Progenitor cell of endocrine pancreas (in vitro differentiated cells): ENCODE measurements at places on chromosomes 3 and 15. TPM values are rescaled to one million over a fixed set of nuclear protein-coding genes. Genes with fewer than 3 reads are reported as not detected.

The EPHA3 gene
- 0.17 and 0.38 TPM in 2 replicates for total RNA-seq

DNA sequence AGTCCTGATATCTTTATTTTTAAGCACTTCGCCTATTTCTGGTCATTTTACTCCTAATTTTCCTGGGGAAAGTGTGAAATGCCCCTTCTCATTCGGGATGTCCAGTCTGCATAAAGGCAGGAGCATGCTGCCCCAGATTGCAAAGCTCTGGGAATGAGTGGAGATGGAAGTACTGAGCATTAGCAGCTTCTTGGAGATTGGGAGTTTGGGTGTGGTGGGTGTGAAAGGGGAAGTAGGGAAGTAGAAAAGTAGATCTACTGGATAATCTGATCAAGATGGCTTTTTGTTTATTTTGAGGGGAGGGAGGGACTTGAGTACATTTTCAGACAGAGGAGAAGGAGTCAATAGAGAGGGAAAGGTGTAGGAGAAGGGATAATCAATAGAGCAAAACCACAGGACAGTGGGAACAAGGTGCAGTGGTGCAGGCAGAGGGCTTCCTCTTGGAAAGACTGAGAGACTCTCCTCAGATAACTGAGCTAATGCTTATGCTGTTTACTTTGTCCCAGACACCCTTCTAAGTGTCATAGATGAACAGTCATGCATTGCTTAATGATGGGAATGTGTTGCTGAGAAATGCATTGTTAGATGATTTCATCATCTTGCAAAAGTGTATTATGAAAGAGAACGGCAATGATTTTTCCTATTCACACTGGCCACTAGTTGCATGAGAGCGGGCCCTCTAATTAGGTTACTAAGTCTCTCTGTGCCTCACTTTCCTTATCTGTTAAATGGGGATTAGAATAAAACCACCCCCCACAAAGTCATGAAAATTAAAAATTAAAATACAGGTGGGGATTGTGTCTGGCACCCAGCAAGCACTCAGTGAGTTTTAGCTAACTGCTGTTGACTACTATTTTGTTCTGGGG is 45.5 kb downstream of the PHLDB2 start:
- H3K4me1 ChIP-seq, result peaks cover 11% of the 10 kb centered on the region
- peaks cover 12% of the 10 kb centered on the region for H3K36me3 ChIP-seq
- H3K27ac ChIP-seq, result peak overlapping the region; percentile 57
- no peaks in the 10 kb centered on the region for H3K27me3 ChIP-seq

- no peak overlapping the region for H3K27ac ChIP-seq
- H3K4me3 ChIP-seq, result no peak overlapping the region
- no peaks in the 10 kb centered on the region for H3K27me3 ChIP-seq
- no peak for DNase-seq
Measured at GRCh38 chr3:131744765-131745164, 242.0 kb upstream of the MRPL3 start.

The STRA6 gene
- 17.9 and 34.7 TPM in 2 replicates for total RNA-seq

The IGSF10 gene
- 1.6 and 1.8 TPM in 2 replicates for total RNA-seq

DNA sequence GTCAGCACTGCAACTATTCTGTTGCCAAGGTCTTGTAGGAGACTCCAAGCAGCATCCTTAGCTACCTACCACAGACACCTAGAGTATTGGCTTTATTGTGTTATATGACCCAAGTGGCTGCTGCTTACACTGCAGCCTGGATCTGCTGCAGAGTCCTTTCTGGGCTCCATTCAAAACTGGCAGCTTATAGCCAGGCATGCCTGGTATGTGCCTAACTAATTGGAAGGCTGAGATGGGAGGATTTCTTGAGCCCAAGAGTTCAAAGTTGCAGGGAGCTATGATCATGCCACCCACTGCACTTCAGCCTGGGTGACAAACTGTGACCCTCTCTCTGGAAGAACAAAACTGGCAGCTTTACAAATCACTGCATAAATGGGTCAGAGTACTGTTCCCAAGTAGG is 8.6 kb downstream of the NDUFB4 start:
- H3K4me1 ChIP-seq, result peaks cover 9% of the 10 kb centered on the region
- peaks cover 12% of the 10 kb centered on the region for H3K36me3 ChIP-seq
- no peaks in the 10 kb centered on the region for H3K27me3 ChIP-seq
- H3K27ac ChIP-seq, result no peak overlapping the region

DNA sequence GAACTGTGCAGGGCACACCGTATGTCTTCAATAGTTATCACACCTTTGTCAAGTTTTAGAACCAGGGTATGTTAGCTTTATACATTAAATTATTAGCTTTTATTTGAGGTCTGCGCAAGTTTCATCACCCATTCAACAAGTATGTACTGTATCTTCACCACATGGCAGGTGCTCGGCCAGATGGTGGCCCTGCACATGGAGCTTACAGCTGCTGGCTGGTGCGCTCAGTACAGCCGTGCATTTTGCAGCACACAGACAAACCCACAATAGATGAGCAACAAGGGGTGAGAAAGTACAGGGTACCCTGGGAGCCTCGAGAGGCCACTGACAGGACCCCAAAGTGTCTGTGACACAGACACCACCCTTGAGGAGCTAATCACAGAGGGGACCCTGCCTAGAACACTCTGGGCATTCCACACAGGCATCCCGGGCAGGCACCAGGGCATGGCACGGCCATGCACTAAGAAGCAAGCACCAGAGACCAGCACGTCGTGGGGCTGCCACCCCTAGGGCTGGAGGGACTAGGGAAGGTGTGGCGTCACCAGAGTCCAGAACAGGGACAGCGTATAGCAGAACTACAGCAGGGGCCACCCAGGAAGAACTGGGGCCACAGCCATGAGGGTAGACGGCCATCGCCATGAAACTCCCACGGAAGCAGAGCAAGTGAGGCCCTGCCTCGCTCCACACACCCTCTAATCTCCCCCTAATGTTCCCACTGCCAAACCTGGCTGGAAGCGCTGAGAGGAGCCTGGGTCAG is 27.4 kb downstream of the ZXDC start:
- H3K36me3 ChIP-seq, result peaks cover 9% of the 10 kb centered on the region
- H3K4me1 ChIP-seq, result peaks cover 10% of the 10 kb centered on the region
- no peak overlapping the region for H3K27ac ChIP-seq
- no peaks in the 10 kb centered on the region for H3K27me3 ChIP-seq
- no peak overlapping the region for H3K4me3 ChIP-seq

DNA sequence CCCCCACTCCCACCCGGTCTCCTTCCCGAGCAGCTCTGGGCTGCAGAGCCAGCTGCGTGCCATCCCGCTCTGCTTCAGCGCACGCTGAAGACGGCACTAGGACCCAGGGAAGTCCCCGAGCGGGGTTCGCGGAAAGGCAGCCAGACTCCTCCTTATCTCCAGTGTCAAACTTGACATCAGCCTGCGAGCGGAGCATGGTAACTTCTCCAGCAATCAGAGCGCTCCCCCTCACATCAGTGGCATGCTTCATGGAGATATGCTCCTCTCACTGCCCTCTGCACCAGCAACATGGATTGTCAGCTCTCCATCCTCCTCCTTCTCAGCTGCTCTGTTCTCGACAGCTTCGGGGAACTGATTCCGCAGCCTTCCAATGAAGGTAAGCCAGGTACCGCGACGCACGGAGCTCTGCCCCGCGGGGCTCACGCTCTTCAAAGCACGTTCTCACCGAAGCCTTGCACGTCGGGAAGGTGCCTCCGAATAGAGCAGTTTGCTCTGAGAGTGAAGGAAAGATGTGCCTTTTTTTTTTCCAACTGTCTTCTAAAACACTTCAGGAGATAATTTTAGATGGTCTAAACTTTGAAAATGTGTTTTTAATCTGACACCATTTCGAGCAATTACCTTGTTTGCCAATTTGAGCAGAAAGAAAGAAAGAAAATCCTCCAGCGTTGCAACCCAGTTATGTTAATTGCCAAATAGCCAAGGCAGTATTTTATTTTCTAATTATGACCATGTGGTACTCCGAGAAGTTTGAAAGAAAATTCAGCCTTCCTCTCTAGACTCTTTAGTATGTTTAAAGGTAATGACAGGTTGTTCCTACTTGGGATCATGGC is at the start of gene EPHA3:
Gene EPHA3 (plus strand): TSS at position 161 of the 830 bp plus-strand sequence. CDS start 128 bp downstream, at position 289.
- H3K27me3 ChIP-seq, result peaks cover 9% of the 10 kb centered on the region
- peak within 1 kb of the TSS; percentile 70 for H3K4me3 ChIP-seq
- H3K27ac ChIP-seq, result no peak within 1 kb of the TSS
- peaks cover 10% of the 10 kb centered on the region for H3K4me1 ChIP-seq
- H3K36me3 ChIP-seq, result no peaks in the 10 kb centered on the region

DNA sequence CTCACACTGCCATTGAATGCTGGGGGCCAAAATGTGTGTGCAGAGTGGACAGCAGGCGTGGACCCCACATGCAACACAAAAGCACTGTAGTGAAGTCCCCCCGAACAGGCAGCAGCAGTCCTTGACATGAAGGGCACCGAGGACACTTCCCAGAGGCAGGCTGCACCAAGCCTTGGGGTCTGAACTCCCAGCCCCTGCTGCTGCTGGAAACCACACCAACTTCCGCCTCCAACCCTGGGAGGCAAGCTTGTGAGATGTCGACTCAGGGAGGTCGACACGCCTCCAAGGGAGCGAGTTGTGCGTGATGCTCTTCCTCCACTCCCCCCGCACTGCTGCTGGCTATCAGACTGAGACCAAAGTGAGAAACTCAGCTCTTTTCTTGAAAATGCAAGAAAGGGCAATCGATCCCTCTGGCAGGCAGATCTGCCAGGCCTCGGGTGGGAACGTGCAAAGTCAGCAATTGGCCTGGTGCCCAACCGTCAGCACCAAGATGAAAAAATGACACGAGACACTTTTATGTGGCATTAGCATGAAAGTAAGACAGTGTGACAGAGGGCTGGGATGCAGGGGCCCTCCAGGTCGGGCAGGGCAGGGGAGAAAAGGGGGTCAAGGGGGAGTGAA is 43.6 kb downstream of the WHAMM start:
- H3K27ac ChIP-seq, result no peak overlapping the region
- H3K36me3 ChIP-seq, result no peaks in the 10 kb centered on the region
- no peak overlapping the region for H3K4me3 ChIP-seq

DNA sequence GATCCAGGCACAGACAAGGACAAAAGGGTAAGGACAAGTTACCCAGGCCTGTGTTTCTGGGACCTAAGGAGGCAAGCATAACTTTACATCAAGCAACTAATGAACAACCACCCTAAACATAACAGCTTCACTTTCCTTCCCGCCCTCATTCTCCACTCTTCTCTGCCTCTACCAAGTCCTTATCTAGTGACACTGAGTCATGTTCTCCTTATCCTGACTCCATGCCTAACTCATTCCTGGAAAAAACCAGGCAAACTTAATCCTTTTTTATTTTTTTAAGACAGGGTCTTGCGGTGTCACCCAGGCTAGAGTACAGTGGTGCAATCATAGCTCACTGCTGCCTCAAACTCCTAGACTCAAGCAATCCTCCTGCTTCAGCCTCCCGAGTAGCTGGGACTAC is 44.5 kb downstream of the TMEM44 start:
- DNase-seq, result no peak
- peaks cover 6% of the 10 kb centered on the region for H3K36me3 ChIP-seq
- H3K27me3 ChIP-seq, result no peaks in the 10 kb centered on the region
- peaks cover 15% of the 10 kb centered on the region for H3K4me1 ChIP-seq

- no peak overlapping the region for H3K4me3 ChIP-seq
- H3K4me1 ChIP-seq, result peaks cover 9% of the 10 kb centered on the region
- DNase-seq, result no peak
- H3K27ac ChIP-seq, result no peak overlapping the region
Measured at GRCh38 chr3:106130384-106131198, 261.8 kb upstream of the CBLB start.
